ENCODE measurements at places on chromosomes 13 and 19.

DNA sequence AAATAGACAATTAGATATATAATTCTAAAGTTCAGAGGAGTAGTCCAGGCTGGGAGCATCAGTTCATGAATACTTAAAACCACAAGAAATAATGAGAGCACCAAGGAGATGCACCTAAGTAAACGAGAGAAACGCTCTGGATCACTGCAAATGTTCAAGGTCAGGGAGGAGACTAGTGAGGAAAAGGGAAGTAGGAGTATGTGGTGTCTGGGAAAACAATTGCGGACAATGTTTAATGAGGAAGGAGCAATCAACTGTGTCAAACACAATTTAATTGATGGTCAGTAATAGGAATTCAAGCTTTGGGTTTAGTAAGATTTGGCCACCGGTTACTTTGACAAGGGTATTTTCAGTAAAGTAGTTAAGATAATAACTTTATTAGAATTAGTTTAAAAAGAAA lies 652.2 kb downstream of the DACH1 start:
- no peak for DNase-seq

DNA sequence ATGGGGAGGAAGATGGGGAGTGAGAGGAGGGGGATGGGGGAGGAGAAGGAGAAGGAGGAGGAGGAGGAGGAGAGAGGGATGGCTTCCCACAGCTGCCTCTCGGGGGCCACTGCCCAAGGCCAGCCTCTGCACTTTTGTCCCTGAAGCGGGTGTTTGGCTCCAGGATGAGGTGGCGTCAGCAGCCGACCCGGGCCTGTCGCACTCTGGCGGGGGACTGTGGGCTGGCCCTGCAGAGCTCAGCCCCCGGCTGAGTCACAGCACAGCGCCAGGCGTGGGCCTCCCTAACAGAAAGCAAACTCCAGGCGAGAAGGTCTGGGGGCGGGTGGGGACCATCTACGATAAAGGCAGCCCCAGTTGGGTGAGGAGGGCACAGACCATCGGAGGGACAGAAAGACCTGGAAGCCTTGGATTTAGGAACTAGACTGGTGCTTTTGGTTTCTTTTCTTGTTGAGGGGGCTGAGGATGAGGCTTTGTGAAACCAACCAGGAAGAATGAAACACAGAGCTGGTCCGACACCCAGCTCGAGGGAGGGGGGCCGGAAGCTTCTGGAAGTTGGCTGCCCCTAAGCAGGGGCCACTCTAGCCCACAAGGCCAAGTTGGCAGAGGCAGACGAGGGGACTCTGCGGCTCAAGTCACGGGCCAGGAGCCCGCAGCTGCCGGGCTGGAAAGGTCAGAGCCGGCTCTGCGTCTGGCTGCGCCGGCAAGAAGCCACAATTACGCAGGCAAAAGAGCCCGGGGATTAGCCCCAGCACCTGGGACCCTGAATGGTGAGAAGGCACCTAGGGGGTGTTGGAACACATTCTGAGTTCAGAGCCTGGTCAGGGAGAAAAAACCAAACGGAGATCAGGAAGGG lies 18.2 kb downstream of the LSM4 start:
- peak; percentile 81 for DNase-seq

- no peak for DNase-seq
These were observed 47.9 kb upstream of the ZNRF4 start for GRCh38 chr19:5407356-5407755.

DNA sequence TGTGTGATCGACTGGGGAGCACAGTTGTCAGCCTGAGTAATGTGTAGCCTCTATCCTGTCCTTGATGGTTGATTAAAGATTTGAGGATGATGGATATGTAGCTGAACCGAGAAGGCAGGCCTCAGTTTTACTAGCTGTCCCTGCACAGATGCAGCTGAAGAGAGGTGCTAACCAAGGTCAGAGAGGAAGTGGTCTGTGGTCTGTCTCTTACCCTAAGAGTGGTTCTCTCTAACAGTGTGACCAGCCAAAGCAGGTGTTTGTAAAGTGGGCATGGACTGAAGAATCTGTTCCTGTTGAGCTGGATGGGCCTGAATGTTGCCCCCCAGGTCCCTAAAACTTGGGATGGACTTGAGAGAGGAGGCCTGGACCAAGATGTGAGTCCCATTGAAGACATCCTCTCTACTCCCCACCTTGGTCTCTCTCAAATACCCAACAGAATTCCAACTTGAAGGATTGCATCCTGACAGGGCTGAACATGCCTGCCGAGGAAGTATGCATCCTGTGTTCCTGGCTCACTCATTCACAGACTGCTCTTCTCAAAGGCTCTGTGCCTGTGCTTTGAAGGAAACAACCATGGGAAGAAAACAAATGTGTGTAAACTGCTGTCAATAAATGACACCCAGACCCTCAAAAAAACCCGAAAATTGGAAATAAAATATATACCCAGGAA lies 223.8 kb downstream of the MAB21L1 start:
- DNase-seq: no peak

DNA sequence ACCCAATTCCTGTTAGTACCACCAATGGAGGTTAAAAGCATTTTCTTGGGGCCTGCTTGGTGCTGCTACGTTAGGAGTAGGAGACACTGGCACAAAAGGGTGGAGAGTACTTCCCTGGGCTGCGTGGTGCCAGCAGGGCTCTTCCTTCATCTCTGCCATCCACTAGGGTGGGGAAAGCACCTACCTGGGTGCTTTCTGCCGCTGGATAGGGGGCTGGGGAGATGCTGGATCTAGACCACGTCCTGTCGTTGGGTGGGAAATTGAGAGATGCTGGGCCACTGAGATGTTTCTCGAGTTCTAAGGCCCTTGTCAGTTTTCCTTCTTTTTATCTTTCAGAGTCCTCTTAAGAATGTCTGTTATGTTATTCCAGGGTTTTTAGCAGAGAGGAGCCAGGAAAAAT lies 6.7 kb upstream of the FCGBP start:
- DNase-seq: no peak

DNA sequence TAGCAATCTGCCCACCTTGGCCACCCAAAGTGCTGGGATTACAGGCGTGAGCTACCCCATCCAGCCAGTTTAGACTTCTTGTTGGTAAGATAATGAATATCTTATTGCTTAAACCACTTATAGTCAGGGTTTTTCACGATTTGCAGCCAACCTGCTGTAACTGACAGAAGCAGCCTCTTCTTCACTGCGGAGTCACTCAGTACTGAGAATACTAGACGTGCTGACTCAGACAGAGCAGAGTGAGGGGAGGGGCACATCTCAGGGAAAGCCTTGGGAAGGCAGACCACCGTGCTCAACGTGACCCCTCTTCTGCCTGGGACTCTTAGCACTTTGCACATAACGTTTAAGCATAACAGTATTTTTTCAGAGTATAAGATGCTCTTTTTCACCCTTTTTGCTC lies 74.3 kb upstream of the ARHGEF7 start:
- no peak for DNase-seq
